ENCODE measurements at places on chromosomes 5 and 9. TPM values are rescaled to one million over a fixed set of nuclear protein-coding genes. Genes with fewer than 3 reads are reported as not detected.

CCL27 gene
- 0.14 TPM for polyA plus RNA-seq

DNA sequence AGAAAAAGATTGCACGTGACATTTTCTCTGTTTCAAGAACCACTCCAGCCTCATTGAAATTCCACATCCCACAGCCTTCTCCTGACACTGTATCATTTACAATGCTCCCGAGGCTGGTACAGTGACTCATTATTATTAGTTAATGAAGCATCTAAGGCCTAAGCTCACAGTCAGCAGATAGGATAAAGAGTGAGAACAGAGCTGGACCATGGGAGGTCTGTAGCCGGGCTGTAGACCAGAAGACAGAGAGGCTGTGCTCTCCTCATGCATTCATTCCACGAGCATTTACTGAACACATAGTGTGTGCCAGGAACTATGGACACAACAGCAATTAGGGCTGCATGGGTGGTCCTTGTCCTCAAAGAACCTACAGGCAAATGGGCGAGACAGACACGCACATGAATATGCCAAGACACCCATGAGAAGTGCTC lies 47.3 kb upstream of the GALNT10 start:
- DNase-seq = no peak

DNA sequence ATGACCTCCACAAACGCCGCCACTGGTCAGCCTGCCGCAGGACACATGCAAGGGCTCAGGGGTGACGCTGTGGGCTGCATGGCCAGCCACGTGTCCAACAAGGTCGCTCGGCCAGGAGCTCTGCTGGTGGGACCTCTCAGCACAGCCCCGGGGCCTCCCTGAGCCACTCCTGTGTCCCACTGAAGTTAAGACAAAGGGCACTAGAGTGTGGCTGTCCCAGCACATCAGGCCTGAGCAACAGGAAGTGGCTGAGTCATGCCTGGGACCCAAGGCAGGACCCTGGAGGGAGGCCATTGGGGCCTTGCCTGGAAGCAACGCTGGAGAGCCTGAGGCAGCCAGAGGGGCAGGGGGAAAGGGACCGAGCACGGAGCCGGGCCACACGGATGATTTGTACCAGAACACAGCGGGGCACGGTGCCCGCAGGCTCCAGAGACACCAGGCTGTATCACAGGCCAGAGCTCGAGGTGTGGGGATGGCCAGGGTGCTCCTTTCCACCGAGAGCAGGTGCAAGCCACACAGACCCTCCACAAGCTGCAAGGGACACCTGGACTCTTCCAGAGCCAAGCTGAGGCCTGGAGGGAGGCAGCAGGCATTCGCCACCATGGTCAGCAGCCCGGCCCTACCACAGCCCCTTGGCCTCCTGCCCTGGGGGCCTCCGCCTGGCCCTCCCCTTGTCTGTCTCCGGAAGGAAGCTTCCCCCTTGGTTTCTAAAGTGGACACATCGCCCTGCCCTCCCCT lies 6.5 kb upstream of the TMEM210 start:
- DNase-seq = no peak

- no peak for DNase-seq
These were observed 145.1 kb upstream of the TBCA start for GRCh38 chr5:77921094-77921768.

CER1 gene
- polyA plus RNA-seq = not detected

PCDHGC3 gene
- 9.0 TPM for polyA plus RNA-seq

SHISAL2B gene
- polyA plus RNA-seq = not detected

- DNase-seq = no peak
These were observed 3.6 kb upstream of the SLC1A3 start for GRCh38 chr5:36602704-36603321.

GRCh38 chr9:21322911-21323461 lies 12.2 kb downstream of the KLHL9 start:
- no peak for DNase-seq

GRCh38 chr9:72589667-72590521 lies 68.5 kb downstream of the TMC1 start:
- no peak for DNase-seq

NIM1K gene
- 0.10 TPM for polyA plus RNA-seq

DNA sequence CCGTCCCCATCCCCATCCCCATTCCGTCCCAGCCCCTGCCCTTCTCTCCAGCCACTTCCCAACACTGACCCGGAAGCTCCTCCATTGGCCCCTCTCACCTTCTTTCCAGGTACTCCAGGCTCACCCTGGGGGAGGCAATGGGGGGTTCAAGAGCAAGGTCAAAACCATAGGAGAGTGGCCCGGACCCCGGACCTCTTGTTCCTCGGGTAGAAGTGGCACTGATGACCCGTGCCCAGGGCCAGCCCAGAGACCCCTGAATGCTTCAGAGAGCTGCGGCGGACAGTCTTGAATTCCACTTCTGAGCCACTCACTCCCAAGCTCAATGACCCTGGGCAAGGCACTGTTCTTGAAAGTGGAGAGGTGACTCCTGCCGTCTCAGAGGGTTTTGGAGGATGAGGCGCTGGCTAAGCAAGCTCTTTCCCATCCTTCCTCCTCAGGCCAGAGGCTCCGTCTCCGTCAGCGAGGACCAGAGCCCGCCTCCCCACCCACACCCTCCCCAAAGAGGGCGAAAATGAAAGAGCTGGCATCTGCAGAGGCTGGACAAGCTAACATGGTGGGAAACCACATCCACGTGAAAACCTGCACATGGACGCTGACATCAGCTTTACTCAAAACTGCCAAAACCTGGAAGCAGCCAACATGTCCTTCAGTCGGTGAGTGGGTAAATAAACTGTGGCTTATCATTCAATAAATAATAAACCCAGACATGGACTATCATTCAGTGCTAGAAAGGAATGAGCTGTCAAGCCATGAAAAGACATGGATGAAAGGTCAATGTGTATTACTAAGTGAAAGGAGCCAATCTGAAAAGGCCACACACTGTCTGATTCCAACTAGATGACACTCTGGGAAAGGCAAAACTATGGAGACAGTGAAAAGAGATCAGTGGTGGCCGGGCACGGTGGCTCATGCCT lies 27.3 kb upstream of the PHYKPL start:
- no peak for DNase-seq

DNA sequence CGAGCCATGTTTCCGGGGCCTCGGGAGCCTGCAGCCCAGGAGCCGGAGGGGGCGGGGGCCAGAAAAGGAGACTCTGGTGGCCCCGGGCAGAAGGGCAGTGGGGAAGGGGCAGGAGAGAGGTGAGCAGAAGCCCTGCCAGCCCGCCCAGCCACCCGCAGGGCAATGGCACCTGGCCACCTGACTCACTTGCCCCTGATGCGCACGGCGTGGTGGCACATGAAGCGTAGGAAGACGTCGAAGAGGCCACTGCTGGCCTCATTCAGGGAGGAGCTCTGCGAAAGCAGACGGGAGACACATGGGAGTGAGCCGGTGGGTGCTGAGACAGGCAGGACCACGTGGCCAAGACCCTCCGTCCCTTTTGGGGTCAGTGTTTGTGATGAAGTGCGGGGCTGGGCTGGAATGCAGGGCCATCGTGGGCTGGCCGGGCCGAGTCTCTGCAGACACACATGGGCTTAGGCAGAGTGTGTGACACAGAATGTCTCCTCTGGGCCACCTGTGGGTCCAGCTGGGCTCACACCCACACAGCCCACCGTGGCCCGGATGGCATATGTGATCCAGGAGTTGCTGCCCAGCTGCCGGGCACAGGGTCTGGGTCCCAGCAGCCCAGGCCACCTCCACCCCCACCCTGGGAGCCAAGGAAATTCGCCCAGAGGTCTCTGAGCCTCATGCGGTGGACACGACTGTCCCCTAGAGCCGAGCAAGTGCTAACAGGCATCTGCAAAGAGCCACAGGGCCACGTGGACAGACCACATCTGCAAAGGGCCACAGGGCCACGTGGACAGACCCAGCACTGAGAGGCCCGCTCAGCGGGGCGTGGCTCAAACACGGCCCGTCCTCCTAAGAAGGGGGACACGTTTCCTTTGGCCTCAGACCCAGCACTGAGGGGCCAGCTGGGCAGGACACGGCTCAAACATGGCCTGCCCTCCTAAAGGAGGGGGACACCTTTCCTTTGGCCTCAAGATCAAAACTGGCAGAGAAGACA lies 23.6 kb downstream of the TERT start:
- no peak for DNase-seq

GRCh38 chr5:14178671-14179211 lies 35.6 kb downstream of the TRIO start:
- DNase-seq = no peak

PCDHA1 gene
- polyA plus RNA-seq = not detected

SPINK13 gene
- polyA plus RNA-seq = 0.25 TPM

ANKRD31 gene
- polyA plus RNA-seq = 0.01 TPM

GRCh38 chr9:133282464-133283238 lies 7.7 kb upstream of the ABO start:
- DNase-seq = no peak
